ENCODE measurements at places on chromosomes 2 and 18.

- DNase-seq, result no peak
Measured at GRCh38 chr2:55585451-55586080, 31.9 kb downstream of the PPP4R3B start.

DNA sequence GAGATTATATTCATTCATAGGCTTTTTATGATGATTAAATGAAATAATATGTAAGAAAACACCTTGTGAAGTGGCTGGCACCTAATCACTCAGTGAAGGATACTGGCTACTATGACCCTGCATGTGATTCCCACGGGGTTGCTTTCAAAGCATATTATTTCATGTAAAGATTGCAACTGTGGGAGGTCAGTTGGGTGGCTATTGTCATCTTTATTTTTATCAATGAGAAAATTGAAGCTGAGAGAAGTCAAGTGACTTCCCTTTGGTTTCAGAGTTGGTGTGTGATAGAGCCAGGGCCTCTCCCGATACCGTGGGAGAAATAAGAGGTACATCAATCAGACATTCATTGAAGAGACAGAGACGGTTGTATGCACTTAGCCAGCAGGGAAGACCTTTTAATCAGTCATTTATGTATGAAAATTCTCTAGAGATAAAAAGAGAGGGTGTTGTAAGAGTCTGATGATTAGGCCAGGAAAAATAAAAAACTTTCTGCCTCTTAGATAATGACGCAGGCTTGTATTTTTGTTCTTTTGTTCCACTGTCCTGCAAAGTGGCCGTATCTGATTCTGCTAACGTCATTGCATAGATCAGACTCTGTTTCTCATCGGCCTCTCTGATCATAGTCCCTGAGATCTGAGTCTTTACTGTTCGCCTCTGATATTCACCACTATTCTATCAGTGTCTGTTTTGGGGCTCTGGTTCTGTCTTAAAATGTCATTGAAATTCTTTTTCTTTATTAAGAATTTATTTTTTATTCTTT lies 50.5 kb downstream of the QPCT start:
- no peak for DNase-seq

DNA sequence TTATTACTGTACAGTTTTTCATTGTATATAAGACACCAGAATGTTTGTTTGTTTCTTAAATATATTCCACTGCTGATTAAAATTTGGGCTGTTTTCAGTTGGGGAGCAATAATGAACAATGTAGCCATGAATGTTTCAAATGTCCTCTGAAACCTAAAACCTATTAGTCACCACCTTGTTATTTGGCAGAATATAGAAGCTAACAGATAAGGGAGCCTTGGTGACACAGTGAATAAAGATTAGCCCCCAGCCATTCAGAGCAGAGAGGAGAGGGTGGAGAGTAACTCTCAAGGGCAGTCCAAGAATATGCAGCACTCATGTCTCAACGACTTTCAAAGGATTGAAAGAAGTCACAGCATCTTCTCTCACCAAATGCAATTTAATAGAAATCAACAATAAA lies 43.1 kb upstream of the ATP8B1 start:
- DNase-seq, result no peak

DNA sequence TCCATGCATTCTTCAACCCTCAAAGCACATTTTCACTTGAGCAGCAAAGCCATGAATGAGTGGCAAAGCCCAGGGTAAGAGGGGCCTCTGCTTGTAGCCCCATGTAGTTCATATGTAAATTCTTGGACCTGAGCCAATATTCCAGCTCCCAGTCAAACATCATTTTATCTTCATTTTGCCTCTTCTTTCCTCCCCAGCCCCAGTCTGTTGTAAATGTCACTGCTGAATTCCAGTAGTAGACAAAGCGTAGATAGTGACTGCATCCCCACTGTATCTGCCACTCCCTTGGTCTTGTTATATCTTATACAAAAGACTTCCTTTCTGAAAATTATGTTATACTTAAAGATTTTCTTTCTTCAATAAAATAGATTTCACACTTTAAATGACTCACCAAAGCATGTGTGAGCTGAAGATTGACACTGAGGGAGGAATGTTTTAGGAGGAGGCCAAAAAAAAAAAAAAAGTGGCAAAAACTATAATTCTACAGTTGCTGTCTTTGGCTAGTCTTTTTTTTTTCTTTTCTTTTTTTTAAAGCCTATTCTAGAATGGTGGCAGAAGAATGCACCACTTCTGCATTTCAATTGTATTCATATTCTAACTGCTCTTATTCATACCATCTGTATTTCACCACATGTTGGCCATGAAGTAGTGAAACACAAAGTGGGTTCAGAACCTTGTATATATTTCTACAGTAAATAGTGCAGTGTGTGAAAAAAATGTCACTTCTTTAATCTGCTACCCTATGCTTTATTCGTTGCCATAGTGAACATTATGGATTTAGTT lies 306.1 kb downstream of the CPS1 start:
- no peak for DNase-seq

DNA sequence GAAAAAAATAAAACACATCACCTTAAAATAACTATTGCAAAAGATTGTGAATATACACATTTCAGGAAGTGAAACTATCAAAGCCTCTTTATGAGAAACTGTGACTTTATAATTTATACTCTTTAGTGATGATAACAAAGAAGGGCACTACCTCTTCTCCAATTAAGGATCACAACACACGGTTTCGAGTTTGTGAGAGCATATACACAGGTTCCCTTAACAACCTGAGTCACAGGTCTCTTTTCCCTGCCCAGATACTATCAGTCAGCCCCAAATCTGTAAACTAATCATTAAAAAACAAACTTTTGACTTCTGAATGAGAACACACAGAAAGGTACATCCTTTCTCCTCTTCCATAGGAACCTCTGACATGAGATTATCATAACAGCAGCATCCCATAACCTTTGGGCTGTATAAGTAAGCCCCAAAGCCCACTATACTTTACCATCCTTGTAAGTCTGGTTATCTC lies 44.9 kb downstream of the PTPN2 start:
- DNase-seq, result no peak

GRCh38 chr2:172395503-172395902 lies 31.9 kb upstream of the ITGA6 start:
- no peak for DNase-seq

All from thoracic aorta (tissue), 2 donors.